ENCODE measurements at places on chromosomes 3 and 15. TPM values are rescaled to one million over a fixed set of nuclear protein-coding genes. Genes with fewer than 3 reads are reported as not detected.

GRCh38 chr3:34777386-34777785, 861.9 kb upstream of the ARPP21 start:
- DNase-seq = no peak

- DNase-seq = no peak
These were observed 28.6 kb downstream of the LRTM1 start for GRCh38 chr3:54899273-54899672.

DNA sequence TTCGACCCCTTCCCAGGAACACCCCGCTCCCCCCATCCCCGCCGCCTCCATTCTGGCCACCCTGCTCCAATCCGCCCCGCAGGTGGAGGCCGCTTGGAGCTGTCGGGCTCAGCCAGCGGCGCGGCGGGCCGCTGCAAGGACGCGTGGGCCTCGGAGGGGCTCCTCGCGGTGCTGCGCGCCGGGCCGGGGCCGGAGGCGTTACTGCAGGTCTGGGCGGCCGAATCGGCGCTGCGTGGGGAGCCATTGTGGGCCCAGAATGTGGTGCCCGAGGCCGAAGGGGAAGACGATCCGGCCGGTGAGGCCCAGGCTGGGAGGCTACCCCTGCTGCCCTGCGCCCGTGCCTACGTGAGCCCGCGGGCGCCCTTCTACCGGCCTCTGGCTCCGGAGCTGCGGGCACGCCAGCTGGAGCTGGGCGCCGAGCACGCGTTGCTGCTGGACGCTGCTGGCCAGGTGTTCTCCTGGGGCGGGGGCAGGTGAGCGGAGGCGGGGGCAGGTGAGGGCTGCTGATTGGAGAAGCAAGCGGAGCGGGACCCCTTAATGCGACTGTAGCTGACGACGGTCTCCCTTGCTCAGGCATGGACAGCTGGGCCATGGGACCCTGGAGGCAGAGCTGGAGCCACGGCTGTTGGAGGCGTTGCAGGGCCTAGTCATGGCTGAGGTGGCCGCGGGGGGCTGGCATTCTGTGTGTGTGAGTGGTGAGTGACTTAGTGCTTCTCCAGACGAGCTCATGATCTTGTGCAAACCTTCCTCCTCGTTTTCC, 2.5 kb downstream of the RCCD1 start:
- no peak for DNase-seq

DNA sequence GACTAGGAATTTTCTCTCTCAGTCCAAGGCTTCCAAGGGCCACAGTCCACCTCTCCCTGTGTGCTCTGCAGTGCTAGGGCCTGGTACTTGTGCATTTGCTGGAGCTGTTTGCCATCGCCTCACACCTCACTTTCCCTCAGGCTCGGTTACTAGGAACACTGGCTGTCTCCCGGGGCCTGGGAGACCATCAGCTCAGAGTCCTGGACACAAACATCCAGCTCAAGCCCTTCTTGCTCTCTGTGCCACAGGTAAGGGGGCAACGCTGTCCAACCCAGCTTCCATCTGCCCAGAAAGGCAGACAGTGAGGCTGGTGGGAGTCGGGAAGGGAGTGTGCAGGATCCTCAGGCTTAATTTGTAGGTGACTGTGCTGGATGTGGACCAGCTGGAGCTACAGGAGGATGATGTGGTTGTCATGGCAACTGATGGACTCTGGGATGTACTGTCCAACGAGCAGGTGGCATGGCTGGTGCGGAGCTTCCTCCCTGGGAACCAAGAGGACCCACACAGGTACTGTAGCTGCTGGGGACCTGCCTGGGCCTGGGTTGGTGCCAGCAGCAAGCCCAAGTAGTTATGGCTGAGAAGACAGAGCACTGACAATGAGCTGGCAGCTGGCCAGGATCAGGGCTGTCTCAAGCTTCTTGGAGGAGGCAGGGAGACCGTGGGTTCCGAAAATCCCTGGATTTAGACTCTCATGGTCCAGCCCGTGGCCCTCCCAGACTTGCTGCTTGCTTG, 3.4 kb downstream of the PPM1M start:
- no peak for DNase-seq

GRCh38 chr3:16132928-16133327, 41.6 kb upstream of the GALNT15 start:
- DNase-seq = no peak

DNA sequence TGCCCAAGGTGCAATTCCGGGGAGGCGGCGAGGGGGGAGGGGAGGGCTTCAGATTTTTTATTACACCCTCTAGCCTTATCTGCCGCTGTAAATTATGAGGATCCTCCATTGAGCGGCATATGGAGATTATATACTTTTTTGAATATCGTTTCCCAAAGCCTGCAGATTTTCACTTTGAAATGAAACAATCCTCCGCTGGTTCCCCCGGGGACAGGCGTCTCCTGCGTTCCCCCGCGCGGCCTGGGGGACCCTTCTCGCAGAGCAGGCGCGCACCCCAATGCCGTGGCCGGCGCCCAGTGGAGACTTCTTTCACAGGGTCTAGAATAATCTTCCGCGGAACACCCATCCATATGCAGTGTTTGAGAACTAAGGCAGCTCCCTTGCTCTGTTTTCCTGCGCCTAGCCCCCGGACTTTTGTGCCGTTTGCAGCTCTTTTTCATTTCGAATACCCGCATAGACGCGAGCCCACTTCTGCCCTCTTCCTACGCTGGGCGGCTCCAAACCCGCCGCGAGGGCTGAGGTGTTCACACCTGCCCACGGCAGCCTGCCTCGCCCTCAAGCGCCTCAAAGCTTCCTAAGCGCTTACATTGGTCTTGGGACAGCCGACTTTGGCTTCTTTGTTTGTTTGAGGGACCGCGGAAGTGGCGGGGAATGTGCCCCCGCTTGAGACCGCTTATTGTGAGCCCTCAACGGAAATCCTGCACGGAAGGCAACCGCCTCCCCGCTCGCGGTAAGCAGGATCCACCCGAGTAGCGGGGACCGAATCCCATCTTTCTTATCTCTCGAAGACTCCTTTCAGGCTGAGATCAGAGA, 7.5 kb downstream of the SOX14 start:
- DNase-seq = no peak

- DNase-seq = no peak
These were observed 349.4 kb upstream of the DCBLD2 start for GRCh38 chr3:99250821-99251355.

- no peak for DNase-seq
These were observed 13.3 kb upstream of the TNFSF10 start for GRCh38 chr3:172536505-172536904.

GRCh38 chr3:148648685-148649352, 48.9 kb upstream of the AGTR1 start:
- no peak for DNase-seq

DNA sequence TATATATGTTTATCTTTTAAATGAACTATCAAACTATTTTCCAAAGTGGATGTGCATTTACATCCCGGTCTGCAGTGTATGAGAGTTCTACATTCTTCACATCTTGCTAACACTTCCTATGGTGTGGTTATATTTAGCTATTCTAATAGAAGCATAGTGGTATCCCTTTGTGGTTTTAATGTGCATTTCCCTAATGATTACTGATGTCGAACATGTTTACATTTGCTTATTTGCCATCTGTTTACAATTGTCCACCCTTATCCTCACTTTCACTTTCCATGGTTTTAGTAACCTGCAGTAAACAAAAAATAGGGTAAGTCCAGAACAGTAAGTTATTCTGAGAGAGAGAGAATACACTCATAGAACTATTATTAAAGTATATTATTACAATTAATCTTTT, 360.5 kb upstream of the NAALADL2 start:
- DNase-seq = no peak

- no peak for DNase-seq
These were observed 161.2 kb upstream of the TMCO5A start for GRCh38 chr15:37773111-37773860.

DNA sequence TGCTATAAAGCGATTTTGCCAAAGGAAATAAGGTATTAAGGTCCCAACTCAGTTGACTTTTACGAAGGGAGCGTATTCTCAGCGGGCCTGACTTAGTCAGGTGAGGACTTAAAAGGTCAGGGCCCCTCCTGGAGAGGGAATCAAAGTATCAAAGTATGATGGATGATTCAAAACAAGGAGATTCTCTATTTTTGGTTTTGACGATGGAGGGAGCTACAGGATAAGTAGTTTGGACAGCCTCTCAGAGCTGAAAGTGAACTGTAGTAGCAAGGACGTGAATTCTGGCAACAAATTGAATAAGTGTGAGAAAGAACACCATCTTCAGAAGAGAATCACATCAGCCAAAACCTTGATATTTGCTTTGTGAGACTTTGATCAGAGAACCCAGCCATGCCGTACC, 1186.5 kb downstream of the SI start:
- DNase-seq = no peak

- DNase-seq = no peak
These were observed 1.6 kb upstream of the PLD1 start for GRCh38 chr3:171811913-171812335.

DNA sequence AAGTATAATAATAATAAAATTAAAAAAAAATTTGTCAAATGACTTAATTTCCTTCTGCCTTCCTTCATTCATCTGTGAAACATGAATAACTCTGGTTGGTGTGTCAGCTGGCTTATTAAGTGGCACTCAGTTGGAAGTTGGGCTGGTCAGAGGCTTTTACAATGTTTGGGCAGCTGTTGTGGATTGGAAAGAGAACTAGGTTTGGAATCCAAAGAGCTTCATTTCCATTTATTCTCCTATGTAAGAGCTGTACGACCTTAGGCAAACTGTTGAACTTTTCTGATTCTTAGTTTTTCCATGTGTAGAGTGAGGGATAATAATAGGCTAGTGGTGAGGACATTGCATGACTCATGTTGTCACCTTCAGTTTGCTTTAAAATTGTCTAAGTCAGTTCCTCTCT, 606.7 kb downstream of the PDCD6IP start:
- no peak for DNase-seq

DNA sequence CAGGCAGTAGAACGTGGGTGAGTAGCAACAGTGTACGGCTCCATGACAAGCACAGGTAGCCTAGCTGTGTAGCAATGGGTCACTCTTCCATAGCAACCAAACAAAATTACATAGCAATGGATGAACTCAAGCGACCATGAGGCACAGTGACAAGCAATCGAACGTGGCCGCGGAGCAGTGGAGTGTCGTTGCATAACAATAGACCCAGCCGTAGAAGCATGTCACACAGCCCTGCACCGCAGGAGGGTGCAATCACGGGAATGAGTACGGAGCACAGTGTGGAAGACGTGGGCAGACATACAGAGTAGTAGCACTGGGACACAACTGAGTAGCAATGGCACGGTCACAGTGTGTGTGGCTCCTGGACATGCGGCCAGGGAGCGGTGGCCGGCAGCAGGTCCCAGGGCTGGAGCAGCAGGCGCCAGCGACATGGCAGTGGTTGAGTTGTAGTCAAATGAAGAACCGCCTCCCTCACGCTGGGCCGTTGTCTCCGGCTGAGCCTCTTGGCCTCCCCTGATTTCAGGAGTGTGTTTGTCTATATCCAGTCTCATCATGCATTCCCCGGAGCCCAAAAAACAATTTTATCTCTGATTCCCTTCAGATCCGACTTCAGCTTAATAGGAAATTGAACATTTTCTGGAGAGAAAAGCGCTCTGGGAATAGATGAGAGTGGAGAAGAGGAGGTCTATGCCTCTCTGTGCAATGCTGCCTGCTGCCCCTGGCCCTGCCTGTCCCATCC, 64.1 kb downstream of the CCDC33 start:
- no peak for DNase-seq

DNA sequence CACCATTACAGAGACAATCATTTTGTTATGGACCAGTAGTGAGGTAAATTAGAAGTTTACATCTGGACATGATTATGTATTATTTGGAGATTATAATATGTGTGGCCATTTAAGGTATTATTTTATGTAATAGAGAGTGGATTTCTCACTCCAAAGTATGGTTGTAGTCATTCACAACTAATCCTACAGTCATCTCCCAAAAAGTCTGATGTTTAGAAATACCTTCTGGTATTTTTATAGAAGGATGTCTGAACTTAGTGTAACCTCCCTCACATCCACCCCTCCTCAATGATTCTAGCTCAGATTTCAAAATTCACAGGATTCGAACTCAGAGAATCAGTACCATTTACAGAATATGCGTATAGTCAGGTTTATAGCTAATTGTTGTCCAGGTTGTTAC, 346.6 kb upstream of the MEIS2 start:
- DNase-seq = no peak

DNA sequence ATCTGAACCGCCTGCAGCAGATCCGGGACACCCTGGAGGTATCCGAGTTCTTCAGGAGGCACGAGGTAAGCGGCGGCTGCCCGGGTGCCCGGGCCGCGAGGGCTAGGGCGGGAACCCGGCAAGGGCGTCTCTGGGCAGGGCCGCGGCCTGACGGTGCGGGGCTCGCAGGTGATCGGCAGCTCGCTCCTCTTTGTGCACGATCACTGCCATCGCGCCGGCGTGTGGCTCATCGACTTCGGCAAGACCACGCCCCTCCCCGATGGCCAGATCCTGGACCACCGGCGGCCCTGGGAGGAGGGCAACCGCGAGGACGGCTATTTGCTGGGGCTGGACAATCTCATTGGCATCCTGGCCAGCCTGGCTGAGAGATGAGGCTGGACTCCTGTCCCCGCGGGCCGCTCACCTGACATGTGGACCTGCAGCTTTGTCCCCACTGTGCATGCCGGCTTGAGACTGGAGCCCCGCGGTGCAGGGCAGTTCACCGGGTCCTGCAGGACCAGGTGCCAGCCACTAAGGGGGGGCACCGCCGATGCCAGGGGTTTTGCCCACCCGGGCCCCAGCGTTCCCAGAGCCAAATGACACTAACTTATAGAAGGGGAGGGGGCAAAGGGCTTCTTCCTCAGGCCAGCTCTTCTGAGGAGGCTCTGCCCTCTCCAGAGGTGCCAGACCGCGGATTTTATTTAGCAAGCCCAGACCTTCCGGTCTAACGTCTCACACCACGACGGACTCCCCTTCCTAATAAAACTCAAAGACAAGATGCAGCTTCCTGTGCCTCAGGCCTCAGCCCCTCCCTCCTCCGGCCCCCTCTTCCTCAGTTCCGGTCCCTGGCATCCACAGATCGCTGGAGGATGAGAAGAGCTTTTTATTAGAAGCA, 9.4 kb downstream of the ITPKA start:
- no peak for DNase-seq

GRCh38 chr15:40746916-40747418, 8.1 kb downstream of the RMDN3 start:
- no peak for DNase-seq

- DNase-seq = no peak
These were observed 742.0 kb downstream of the NR2F2 start for GRCh38 chr15:97072545-97072944.

The SLC24A5 gene
- total RNA-seq = 0.44 TPM

The CFAP161 gene
- 0.90 TPM for total RNA-seq

The GOLGA6B gene
- total RNA-seq = not detected

The CCNL1 gene
- total RNA-seq = 239 TPM

The CCDC39 gene
- total RNA-seq = not detected

The GAP43 gene
- total RNA-seq = 3.6 TPM

The GHSR gene
- total RNA-seq = not detected

All from tibial nerve (tissue), 4 donors.